NCI-H2081 treated with DMSO at 0.1 percent for 48 hours (cell line): ENCODE measurements at places on chromosomes 11 and 22.

- no peak for DNase-seq
These were observed 40.7 kb downstream of the SFI1 start for GRCh38 chr22:31537019-31537535.

DNA sequence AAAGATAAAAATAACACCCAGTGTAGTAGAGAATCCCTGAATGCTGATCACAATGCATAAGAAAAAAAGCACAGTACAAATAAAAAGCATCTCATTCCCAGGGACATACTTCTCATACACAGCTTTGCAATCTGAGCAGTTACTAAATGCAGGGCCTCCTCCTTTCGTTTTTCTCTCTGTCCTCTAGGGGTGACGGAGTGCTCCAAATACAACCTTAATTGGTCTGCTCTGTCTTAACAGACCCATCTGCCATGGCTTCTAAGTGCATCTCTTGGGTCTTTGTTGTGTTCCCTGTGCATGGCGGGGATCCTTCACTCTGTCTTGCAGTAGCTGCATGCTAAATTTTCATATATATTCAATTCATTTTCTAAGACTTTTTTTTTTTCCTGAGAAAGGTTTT is 1114.2 kb upstream of the RAG2 start:
- no peak for DNase-seq

DNA sequence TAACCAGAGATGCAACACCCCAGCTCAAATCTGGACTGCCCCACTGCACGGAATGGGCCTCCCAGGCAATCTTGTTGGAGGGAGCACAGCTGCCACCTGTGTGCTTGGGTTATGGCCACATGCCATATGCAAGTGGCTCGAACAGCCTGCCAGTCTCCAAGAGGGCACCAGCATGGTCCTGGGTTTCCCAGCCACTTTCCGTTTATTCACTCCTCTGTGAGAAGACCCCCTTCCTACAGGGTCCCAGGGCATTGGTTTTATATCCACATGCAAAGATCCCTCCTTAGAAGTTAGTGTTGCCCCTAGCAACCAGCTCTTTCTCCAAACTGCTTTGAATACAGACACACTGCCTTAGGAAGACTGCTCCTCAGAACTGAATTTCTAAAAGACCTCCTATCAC is 487.8 kb downstream of the BUD13 start:
- no peak for DNase-seq

- DNase-seq, result no peak
These were observed 829.9 kb downstream of the METTL15 start for GRCh38 chr11:28938091-28938490.

- DNase-seq, result no peak
These were observed 176.1 kb upstream of the NCAM1 start for GRCh38 chr11:112785149-112785548.

DNA sequence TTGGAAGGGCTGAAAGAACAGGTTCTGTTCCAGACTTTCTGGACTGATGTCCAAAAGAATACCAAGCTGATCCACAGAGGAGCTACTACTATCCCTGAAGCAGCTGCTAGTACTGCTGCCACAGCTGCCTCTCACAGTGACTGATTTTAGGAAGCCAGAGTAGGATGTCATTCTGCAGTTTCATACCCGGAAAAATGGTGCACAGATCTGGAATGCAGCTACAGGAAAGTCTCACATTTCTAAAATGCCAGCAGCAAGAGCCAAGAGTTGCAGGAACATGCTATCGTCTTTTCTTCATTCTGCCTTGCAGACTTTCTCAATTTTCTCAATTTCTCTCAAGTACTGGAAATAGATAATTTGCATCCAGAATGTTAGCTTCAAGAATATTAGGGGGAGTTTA is 19.4 kb upstream of the CCDC179 start:
- no peak for DNase-seq

GRCh38 chr11:60119710-60120109 is 31.2 kb downstream of the MS4A2 start:
- no peak for DNase-seq

- no peak for DNase-seq
These were observed 58.3 kb downstream of the SIK3 start for GRCh38 chr11:117039900-117040299.

DNA sequence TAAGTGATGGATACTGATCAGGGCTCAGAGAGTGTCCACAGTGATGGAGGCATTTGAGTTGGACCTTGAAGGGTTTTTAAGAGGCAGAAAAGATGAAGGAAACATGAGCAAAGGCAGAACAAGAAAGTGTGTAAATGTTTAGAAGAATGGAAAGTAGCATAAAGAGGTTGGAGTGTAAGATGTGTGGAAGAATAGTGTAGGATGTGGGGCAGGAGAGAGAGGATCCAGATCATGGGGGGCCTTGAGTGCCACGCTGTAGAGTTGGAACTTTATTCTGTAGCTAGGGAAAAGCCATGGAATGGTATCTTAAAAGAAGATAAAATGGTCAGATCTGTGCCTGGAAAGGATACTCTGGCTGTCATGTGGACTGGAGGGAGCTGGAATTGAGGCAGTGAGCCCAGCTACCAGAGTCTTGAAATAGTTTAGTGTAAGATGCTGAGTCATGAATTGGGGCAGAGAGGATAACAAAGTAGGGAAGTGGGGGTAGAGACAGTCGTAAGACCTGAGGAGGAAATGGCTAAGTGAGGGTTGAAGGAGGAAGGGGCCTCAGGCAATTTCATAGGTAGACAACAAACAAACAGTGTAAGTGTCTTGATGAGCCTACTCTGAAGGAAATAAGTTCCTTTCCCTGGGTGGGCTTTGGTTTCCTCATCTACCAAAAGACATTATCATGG is 6.7 kb downstream of the KCNE3 start:
- DNase-seq, result no peak

DNA sequence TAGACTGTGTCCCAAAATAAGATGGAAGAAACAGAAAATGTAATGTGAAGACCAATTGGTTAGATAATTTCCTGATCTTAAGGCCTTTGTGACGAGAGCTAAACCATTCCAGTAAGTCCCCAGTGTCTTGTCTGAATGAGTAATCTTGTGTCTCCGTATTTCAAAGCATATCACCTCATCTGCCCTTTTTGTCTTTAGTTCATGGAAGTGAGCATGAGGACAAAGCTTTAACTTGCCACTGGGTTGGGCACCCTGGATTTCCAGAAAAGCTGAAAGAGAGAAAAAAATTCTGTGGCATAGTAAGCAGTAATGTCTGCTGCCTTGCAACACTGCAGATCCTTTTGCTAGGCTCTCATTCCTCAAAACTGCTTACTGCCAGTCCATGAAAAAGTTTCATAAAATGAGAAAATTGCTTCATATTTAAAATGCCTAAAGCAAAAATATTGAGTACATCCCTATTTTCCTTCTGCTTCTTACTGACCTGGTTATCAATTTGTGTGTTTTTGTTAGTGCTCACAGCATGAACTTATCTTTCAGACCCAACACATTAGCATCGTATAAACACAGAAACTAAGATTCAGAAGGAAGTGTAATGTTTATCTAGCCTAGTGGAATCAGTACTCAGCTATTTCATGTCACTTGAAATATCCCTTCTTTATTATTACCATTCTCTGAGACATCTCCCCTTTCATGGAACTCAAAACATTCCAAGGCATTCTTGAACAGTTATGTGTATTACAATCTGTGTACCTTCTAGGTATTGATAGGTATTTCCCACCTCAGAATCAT is 5.3 kb downstream of the CASP12 start:
- no peak for DNase-seq

- no peak for DNase-seq
These were observed 605 bp upstream of the COPB1 start for GRCh38 chr11:14500181-14500651.

GRCh38 chr11:17853280-17853679 is 118.7 kb downstream of the KCNC1 start:
- no peak for DNase-seq

DNA sequence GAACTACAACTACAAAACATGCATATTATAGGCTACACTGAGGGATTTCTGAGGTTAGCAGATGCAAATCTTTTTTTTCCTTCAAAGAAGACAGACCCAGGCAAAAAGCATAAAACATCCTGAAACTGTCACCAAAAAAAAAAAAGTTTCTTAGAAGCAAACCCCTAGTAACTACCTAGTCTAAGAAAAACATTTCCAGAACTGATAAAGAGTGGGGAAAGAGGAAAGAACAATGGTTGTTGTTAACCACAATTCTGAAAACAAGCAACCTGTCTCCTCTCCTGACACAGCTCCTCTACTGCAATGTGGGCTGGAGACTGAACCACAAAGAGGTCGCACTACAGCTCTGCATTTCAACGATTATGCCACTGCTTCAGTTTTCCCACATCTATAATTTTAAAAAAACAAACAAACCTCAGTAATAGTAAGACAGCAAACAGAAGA is 15.0 kb downstream of the DENND5A start:
- DNase-seq, result no peak

GRCh38 chr11:102346456-102346747 is 612 bp upstream of the BIRC2 start:
- no peak for DNase-seq

DNA sequence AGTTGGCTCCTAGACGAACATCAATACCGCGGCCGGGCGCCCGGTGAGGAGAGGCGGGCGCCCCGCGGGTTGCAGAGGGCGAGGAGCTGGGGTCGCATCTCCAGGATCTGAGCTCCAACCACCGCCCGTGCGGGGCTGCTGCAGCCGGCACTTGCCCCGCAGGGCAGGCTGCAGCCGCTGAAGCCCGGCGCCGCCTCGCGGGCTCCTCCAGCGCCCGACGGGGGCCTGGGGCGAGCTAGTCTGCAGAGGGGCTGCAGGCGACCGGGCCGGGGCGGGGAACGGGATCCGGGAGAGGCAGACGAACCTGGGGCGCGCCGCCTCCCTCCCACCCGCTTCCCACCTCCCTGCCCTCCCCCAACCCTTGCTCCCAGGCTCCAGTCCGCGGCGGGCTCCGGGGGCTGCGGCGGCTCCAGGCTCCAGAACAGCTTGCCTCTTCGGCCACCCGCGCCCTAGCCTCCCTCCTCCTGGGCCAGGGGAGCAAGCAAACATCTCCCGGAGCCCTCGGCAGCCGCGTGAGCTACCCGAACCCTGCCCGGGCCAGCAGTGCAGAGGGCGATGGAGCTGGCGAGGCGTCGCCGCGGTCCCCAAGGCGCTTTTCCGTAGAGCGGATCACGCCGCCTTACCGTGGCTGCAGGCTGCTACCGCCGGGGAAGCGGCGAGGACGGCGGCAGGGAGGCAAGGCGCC is 802 bp downstream of the TENM4 start:
- DNase-seq, result no peak

DNA sequence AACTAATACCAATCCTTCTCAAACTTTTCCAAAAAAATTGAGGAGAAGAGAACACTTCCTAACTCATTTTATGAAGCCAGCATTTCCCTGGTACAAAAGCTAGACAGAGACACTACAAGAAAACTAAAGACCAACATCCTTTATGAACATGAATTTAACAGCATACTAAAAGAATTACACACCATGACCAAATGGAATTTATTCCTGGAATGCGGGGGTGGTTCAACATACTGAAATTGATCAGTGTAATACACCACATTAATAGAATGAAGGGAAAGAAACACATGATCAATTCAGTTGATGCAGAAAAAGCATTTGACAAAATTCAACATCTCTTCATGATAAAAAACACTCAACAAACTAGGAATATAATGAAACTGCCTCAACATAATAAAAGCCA is 148.1 kb downstream of the WNT7B start:
- no peak for DNase-seq

DNA sequence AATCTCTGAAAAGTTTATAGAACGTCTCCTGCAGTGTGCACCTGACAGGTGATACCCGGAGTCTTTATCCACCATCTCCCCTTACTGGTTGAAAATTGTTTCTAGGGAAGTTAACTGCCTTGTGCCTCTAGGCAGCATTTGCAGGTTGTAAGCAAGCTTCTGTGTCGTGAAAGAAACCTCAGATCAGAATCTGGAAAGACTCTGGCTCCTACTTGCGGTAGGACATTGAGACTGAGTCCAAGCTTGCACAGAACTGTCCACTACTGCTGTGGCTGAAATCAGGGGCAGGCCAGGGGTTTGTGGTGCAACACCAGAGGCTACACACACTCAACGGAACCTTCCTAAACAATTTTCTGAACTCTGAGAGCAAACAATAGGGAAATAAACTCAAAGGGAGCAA is 34.8 kb upstream of the MYOD1 start:
- no peak for DNase-seq

- no peak for DNase-seq
These were observed 80.4 kb downstream of the SERGEF start for GRCh38 chr11:17932472-17932871.

GRCh38 chr11:114977651-114978050 is 299.3 kb downstream of the NXPE2 start:
- no peak for DNase-seq

DNA sequence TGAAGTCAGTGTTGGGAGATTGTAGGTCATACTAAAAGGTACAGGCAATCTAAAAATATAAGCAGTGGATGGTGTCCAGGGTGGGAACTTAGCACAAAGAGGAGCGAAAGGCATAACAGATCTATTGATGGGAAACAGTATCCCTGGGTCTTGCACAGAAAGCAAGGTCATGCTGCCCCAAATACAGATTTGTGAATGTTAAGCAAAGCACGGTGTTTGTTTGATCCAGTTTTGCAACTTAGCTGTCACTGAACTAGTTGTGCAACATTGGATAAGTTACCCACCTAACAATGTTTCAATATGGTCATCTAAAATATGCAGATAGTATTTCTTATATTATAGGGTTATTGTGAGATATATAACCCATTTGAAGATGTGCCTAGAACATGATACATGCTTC is 162.9 kb downstream of the BLID start:
- no peak for DNase-seq

- DNase-seq, result no peak
These were observed 17.4 kb downstream of the SGSM3 start for GRCh38 chr22:40387746-40388145.

DNA sequence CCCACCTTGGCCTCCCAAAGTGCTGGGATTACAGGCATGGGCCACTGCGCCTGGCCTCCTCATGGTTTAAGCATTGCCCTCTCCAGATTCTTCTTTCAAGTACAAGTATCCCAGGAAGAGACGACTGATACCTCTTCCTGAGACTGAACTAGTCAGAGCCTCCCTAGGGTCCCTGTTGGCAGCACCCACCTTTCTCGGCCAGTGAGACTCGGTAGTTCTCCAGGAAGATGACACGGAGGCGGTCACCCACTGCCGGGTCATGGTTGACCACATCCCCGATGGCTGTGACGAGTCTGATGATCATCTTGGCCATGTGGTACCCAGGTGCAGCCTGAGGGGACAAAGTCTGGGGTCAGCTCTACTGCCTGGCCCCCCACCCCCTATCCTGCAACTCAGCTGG is 7.2 kb upstream of the RASGRP2 start:
- no peak for DNase-seq

DNA sequence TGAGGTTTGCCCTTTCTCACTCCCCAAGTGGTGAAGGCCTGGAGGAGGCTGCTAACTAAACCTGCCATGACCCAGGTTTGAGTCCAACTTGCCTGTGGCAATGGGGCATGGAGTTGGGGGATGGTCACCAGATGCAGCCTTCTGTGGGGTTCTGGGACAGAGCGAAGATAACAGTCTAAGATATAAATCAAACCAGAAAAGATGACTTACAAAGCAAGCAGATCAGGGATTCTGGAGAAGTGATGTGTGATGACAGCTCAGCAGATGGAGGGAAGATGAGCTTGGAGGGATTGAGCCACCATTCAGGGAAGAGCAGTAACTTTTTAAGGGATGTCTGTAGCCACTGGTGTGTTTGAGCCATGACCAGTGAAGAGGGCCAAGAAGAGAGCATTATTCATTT is 63.6 kb downstream of the MTNR1B start:
- DNase-seq, result no peak
